WERI-Rb-1 (cell line): ENCODE measurements at places on chromosomes 7 and 10.

DNA sequence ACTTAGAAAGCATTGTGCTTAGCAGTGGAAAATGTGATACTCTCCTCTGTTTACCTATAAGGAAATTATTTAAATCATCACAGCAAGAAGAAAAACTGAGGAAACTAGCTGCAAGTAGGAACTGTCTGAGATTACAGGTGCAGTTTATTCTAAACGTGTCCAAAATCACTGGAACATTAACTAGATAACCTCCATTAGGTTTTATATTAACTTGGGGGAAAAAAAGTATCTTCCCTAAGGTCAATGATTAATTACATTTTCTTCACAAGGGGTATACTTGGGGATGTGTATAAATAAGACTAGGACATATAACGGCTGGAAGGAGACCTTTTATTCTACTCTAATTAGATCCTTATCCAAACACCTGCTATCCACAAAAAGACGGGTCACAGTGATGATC is 3.7 kb downstream of the GOT1 start:
- no peak for DNase-seq

- DNase-seq: no peak
Observed at GRCh38 chr10:3986493-3987142, 201.6 kb upstream of the KLF6 start.

GRCh38 chr7:149210551-149210950 is 15.2 kb downstream of the ZNF282 start:
- DNase-seq: no peak

DNA sequence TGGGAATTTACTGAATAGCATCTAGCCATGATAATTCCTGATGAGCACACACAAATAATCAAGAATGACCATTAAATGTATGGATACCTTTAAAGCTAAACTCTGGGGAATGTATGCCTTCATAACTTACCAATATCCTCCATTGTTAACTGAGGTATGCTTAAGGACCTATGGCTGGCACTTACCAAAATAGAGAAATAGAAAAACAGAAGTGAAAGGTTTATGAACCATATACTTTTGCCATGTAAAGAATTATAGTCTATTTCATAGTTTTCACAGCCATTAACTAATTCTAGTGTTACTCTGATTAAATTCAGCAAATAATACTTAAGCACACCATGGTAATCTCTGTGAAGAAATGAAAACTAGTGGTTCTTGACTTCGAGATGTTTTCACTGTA is 1360.6 kb upstream of the LRRTM3 start:
- no peak for DNase-seq

DNA sequence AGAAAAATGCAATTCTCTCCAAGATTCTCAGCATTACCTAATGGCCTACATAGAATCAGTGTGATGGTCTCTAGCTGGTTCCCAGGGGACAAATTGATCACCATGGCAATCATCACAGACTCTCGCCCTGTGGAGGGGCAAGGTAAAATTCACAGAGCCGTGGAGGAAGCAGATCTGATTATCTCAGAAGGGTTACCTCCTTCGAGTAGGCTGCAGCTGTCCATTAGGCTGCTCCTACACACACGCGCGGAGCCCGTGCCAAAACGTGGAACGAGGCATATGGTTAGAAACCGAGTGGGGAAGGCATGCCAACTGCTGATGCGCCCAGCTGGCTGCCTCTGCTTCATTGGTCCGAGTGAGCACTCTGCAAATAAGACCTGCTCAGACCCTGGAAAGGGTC is 52.8 kb upstream of the PTER start:
- no peak for DNase-seq

DNA sequence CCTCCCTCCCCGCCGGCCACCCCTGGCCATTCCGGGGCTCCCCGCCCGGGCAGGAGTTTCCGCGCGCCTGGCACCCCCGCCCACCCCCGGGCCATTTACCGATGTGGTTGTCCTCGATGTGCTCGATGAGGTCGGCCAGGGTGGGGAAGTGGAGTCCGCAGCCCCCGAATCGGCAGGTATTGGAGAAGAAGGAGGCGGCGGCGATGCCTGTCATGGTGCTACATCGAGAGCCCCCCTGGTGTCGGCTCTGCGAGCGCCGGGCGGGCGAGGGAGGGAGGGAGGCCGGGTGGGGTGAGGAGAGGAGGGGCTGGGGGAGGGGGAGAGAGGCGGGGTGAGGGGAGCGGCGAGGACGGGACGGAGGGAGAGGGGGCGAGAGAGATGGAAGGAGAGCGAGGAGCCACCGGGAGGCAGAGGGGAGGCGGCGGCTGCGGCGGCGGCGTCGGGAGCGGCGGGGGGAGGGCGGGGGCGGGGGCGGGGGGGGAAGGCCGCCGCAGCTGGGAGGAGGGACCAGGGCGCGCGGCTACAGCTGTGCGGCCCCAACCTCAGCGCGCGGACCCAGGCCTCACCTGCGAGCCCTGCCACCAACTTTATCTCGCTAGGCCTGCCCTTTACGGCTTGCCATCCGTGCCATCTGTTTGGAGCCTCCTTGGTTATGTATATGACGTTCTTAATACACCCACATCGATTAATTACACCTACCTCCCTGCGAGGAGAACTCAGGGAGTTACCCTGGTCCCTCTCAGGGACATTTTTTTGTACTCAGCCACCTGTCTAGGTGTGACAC is at the start of gene JAZF1:
TSS of gene JAZF1 (minus strand) at position 432 of the 784 bp plus-strand sequence.
- peak; percentile 40 for DNase-seq

DNA sequence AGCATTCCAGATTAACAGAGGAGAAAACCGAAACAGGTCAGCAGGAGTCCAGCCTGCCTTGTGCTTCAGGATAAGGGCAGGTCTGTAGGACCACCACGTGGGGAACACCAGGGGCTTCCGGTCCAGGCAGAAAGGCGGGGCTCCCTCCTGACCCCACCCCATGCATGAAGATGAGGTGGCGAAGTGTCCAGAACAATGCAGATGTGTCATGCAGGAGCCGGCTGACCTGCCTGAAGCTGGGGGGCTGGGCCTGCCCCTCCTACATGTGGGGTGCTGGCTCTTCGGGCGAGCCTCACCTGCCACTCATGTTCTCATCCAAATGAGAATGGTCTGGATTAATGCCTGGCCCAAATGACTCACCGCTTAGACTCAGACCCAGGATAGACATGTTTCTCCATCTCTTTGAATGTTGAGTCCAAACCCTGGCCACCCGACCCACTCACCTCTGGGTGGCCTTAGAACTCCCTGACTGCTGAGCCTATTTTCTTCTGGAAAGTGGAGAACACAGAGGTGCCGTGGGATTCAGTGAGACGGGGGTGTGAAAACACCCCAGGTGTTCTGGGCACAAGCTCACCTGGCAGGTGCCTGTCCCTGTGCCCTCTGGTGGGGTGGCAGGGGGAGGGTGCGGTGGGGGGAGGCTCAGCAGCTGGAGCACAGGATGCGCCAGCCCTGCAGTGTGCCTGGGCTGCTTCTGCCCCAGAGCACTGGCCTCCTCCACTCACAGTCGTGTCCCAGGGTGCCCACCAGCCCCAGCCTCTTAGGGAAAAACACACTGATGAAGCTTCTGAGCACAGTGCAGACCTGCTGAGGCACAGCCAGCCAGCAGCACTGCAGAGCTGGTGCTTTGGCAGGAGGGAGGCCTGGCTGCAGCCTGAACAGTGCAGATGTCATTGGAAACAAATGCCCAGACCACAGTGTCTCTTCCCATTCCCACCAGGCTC is 55.2 kb upstream of the GDF10 start:
- DNase-seq: no peak

DNA sequence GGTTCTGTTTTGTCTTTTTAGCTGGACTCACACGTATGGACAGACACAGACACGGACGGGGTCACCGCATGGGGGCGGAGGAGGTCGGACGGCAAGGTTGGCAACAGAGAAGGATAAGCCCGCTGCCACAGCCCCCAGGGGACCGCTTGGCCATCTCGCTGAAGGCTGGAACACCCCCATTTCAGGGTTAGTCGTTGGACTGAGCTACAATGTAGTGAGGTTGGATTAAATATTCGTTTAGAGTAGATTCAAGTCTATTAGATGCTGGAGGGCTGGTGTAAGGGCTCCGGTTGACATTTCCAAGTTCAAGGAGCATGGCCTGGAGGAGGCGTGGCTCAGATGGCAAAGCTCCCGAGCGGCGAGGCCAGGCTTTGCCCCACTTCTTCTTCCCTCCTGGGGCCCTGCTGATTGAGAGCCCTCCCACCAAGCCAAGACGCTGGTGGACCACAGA is 35.2 kb downstream of the PPIF start:
- peak; percentile 3 for DNase-seq

DNA sequence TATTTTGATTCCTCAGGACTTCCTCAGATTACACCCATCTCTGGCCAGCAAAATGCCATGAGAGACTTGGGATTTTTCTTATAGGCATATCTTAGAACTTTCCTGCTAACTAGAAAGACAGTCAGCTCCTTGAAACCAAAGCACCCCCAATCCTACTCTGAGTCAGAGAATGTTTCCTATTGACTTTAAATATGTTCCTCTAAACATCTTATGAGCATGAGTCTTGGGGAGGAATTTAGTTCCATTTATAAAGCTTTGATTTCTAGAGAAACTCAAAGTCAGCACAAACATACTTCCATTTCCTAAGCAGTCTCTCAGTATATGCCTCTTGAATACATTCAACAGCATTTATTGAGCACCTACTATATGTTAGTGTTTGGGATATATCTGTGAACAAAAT is 128.5 kb downstream of the INHBA start:
- no peak for DNase-seq

- DNase-seq: no peak
Observed at GRCh38 chr10:42593284-42593683, 45.1 kb downstream of the ZNF33B start.

DNA sequence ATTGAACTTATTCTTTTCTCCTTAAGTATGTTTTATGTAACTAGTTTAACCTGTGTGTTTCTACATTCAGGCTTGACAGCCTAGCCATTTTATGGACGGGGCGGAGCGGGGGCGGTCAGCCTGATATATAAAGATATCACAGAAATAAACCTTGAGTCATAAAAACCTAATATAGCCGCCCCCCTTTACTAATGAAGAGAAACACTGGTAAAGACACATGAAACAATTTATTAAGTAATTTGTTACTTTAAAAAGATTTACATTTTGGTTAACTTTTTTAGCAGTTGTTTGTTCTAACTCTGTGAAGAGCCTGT is 84.0 kb downstream of the MAPK8 start:
- DNase-seq: no peak

- no peak for DNase-seq
Observed at GRCh38 chr7:137789215-137789882, 57.4 kb downstream of the DGKI start.

- no peak for DNase-seq
Observed at GRCh38 chr10:91601212-91601611, 31.7 kb downstream of the PPP1R3C start.

DNA sequence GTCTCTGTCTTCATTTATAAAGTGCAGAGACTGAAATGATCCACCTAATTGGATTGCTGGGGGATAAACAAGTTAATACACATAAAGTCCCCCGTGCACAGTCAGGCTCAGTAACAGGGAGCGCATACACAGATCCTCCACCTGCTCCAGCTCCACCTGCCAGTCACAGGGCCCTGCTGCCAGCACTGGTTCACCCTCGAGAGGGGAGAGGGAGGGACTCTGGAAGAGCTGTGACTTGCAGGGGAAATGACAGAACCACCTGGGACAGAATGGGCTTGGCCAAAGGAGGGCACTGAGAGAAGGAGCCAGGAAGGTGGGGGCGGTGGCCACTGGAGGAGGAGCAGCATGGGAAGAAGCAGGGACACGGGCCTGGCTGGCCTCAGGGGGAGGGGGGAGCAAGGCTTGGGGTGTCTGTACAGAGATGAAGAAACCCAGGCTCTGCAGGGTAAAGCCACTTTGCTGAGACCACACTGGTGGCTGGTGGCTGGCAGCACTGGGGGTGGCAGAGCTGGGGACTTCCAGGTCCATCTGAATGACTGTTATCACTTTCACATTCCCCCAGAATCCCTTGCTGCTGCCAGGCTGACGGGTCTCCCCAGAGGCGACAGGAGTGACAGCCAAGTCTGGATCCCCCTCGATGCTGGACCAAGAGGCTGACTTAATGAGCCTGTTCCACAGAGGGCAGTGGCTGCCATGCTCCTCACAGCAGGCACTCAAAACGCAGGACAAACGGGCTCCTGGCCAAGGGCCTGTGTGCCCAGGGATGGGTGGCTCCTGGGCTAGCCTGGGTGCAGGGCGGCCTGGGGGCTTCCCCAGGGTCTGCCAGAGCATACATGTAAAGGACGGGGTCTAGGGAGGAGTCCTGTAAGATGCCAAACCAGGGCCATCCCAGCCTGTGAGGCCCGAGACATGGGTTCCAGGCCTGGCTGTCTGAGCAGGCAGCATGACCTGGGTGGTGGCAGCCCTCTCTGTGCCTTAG is 151.1 kb downstream of the SH3PXD2A start:
- peak; percentile 95 for DNase-seq

GRCh38 chr10:11822026-11822756 is 965 bp upstream of the PROSER2 start:
- no peak for DNase-seq

- no peak for DNase-seq
Observed at GRCh38 chr7:144957998-144958397, 122.1 kb upstream of the TPK1 start.

DNA sequence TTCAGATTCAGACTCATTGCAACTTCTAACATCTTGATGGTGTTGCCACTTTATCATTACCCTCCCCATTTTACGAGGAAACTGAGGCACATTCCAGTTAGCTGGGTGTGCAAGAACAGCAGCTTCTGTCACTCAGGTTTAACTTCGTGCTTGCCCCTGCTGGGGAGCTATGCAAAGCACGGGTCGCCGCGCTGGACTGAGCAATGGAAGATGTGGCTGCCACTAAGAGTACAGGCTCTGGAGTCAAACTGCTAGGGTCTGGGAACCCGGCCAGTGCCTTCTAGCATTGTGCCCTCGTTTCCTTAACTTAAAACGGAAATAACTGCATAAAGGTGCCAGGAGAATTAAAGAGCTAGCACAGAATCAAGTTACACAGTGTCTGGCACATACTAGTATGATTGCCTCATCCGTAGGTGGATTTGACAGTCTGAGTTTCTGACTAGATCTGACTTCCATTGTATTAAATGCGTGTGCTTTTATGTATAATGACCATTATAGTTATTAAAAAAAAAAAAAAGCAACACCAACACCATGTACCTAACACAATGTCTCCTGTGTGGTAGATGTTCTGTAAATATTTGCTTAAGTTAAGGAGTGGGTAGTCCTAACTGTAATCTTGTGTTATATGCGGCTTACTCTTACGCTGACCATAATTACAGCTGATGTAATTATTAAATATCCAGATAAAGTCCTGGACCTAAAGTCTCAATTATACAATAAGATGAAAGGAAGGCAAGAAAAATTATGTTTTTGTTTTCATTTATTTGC is 842 bp downstream of the ZNF22 start:
- DNase-seq: peak; percentile 70

GRCh38 chr10:96014473-96015102 is 28.8 kb upstream of the CCNJ start:
- DNase-seq: no peak

GRCh38 chr10:42640610-42641229 is 2.4 kb upstream of the ZNF33B start:
- DNase-seq: no peak

DNA sequence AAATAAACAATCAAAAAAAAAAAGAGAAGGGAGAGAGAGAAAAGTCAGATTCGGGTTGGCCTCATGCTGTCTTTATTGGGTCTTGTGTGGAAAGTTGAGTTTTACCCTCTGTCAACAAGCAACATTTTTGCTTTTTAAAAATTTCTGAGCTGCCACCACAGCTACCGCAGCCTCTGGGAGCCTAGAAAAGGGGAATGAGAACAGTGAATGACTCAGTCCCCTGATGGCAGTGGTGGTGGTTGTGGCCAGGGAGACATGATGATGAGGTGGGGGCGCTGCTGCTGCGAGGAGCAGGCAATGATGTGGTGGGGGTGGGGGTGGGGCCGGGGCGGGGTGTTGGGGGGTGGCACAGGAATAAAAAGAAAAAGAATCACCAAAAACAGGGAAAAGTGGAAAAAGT is 20.0 kb upstream of the CREB3L2 start:
- no peak for DNase-seq
